Fibroblast of skin of left biceps (primary cell): ENCODE measurements at places on chromosomes 5 and 9.

DNA sequence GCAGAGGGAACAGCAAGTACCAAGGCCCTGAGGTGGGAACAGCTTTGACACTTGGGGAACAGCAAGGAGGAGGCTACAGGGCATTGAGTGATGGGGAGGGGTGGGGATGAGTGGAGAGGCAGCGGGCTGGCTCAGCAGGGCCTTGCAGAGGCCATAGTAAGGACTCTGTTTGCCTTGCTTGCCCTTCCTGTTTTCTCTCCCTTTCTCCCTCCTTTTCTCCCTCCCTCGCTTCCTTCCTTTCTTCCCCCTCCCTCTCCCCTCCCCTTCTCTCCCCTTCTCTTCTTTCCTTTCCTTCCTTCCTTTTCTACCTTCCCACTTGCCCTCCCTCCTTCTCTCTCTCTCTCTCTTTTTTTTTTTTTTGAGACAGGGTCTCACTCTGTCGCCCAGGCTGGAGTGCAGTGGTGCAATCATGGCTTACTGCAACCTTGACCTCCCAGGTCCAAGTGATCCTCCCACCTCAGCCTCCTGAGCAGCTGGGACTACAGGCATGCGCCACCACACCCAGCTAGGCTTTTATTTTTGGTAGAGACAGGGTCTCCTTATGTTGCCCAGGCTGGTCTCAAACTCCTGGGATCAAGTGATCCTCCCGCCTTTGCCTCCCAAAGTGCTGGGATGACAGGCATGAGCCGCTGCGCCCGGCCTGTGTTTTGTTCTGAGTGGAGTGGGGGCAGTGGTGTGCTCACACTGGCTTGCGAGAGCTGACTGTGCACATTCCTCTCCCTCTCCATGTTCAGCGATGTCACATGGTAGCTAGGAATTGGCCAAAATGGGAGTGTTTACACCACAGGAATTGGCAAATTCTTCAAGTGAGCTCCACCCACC lies 17.1 kb downstream of the IER5L start:
- no peak for DNase-seq

DNA sequence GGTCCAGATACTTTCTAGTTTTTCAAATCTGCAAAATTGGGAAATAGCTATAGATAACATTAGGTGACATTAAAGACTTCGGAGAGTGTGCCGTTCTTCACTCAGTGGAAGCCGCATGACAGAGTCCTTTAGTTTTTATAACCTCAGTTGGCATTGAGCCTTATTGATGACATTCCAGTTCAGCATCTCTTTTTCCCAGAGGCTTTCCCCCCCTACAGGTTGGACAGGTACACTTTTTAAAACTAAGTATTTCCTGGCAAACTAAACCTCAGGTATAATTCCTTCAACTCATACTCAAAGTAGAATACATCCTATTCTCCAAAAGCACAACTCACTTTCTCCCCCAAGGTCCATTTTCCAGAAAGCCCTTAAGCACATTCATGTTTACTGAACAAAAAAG lies 58.7 kb downstream of the SLC46A2 start:
- DNase-seq: no peak

DNA sequence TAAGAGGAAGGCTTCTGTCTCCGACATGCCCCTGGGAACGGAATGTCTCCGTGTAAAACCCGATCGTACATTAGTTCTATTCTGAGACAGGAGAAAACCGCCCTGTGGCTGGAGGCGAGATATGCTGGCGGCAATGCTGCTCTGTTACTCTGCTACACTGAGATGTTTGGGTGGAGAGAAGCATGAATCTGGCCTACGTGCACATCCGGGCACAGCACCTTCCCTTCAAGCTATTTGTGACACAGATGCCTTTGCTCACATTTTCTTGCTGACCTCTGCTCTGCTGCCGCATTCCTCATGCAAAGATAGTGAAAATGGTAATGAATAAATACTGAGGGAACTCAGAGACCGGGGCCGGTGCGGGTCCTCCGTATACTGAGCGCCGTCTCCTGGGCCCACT lies 2.2 kb upstream of the DPP7 start:
- no peak for DNase-seq

DNA sequence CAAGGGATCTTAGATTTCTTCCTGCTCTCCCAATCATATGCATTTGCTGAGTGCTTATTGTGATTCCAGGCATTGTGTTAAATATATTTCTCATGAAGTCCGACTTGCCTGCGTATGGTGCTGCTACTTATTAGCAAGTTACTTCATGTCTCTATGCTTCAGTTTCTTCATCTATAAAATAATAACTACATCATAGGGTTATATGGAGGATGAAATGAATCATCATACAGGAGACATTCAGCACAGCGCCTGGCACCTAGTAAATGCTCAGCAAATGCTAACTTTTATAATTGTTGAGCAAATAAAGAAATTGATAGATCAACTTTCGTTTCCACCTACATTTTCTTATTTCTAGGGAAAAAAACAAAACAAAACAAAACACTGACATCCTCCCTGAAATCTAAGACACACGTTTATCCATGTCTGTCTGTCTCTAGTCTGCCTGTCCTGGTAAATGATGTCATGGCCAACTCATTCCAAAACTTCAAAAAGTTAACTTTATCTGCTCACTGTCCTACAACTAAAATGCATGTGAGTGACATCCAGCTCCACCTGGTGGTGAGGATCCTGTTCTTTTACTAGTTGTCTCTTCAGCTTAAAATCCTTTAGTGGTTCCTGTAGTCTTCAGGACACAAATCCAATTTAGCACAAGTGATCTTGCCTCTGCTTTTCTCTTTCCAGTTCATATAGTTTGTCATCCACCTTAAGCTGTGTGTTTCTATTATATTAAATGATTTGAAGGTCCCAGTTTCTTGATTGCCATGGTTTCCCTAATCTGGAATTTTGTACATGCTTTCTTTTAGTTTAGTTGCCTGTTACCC lies 27.7 kb downstream of the PPP3R2 start:
- DNase-seq: no peak

- DNase-seq: no peak
Observed at GRCh38 chr9:136249877-136250559, 4.4 kb upstream of the QSOX2 start.

- DNase-seq: no peak
Observed at GRCh38 chr5:8590959-8591358, 722.0 kb downstream of the MTRR start.

GRCh38 chr5:73115399-73116051 lies 4.8 kb upstream of the TMEM171 start:
- peak; percentile 96 for DNase-seq

DNA sequence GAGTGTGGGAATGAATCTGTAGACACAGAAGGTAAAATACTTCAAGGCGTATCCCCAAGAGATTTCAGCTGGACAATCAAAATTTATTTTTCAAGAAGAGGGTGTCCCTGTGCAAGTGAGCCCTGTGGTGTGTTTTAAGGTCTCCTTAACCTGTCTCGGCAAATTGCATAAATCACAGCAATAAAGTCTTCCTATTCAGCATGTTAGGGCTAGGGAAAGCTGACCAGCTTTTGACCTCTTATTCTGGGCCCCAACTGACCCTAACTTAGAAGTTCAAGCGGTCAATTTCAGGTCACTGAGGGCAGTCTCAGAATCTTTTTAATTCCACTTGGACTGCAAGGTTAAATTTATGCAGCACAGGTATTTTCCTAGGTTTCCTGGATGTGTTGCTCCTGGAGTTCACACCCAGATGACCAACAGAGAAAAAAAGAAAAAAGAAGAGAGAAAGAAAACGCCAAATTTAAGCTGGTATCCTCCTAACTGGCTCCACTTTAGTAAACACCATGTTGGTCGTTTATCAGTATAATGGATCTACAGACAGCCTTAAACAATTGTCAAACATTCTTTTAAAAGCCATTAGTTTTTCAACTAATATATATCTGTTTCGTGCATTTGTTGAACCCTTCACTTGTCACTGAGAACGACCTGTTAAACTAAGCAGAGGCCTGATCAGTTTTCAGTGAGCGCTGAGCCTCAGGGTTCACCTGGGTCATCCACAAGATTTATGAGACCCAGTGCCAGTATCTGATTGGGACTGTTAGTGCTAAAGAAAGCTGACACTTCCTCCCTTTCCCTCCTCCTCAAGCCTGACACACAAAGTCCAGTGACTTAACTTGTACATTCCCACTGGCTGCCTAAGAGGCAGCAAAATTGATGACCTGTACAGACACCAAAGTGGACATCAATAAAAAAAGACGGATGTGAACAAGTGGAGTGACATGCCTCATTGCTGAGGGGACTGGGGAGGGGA lies 546.1 kb downstream of the NR2F1-AS1 start:
- no peak for DNase-seq

GRCh38 chr5:98816582-98817222 lies 43.2 kb downstream of the RGMB start:
- DNase-seq: no peak
